ENCODE measurements at places on chromosomes 5 and 9. TPM values are rescaled to one million over a fixed set of nuclear protein-coding genes. Genes with fewer than 3 reads are reported as not detected.

- DNase-seq, result no peak
Measured at GRCh38 chr5:175870820-175871447, 444 bp upstream of the CPLX2 start.

DNA sequence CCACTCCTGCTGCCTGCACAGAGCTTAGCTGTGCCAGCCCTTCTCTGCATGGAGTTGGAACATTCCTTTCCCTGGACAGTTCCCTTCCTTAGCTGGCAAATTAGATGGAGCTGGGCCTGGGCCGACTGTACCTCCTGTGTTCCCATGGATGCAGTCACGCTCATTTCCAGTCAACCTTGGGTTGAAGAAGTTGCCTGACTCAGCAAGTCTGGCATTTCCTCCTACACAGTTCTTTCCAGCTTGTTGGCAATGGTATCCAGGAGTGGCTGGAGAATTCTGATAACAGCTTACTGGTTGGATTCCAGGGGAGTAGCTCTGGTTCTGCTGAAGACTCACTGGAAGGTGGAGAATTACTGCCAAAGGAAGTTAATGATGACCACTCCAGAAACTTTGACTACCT, 9.2 kb upstream of the TAF1L start:
- DNase-seq, result no peak

GRCh38 chr5:101782352-101783103, 513.6 kb downstream of the SLCO4C1 start:
- no peak for DNase-seq

IFNB1 gene
- not detected for total RNA-seq

GPR151 gene
- total RNA-seq, result not detected

- DNase-seq, result no peak
Measured at GRCh38 chr5:155027993-155028629, 14.6 kb downstream of the KIF4B start.

RAPGEF6 gene
- total RNA-seq, result 27.3 TPM

GRCh38 chr5:96278981-96279380, 154.1 kb downstream of the PCSK1 start:
- DNase-seq, result no peak

GLRA1 gene
- not detected for total RNA-seq

GRCh38 chr5:178793151-178793550, 62.7 kb upstream of the ZNF354A start:
- no peak for DNase-seq

DNA sequence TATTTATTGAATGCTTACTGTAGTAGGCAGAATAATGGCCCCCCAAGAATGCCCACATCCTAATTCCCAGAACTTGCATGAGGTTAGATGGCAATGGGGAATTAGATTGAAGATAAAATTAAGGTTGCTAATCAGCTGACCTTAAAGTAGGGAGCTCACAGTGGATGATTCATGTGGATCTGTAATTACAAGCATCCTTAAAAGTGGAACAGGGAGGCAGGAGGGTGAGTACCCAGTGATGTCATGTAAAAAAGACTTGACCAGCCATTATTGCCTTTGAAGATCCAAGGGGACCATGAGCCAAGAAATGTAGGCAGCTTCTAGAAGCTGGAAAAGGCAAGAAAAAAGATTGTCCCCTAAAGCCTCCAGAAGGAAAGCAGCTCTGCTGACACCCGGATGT, 71.4 kb downstream of the GABBR2 start:
- no peak for DNase-seq

ANKRD34B gene
- total RNA-seq, result not detected

DNA sequence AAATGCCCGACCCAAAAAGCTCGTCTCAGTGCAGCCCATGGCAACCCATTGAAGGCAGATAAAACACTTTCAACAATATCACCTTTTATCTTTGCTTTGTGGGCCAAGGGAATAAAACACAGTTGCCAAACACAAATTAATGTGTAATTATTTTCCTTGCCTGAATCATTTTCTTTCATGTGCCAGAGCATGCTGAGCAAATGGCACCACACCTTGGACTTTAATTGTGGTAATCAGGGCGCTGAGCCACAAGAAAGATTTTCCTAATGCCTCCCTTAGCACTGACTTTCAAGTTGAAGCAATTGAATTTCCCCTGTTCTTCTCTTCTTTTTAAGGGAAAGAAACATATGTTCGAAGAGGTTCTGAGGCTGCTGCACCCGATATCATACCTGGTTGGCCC, 297.1 kb upstream of the MSX2 start:
- peak; percentile 57 for DNase-seq

SYNPO gene
- 88.3 TPM for total RNA-seq

PDE8B gene
- 0.94 TPM for total RNA-seq

- DNase-seq, result no peak
Measured at GRCh38 chr5:172561151-172561550, 79.9 kb upstream of the NEURL1B start.

SLC31A2 gene
- total RNA-seq, result 54.2 TPM

DNA sequence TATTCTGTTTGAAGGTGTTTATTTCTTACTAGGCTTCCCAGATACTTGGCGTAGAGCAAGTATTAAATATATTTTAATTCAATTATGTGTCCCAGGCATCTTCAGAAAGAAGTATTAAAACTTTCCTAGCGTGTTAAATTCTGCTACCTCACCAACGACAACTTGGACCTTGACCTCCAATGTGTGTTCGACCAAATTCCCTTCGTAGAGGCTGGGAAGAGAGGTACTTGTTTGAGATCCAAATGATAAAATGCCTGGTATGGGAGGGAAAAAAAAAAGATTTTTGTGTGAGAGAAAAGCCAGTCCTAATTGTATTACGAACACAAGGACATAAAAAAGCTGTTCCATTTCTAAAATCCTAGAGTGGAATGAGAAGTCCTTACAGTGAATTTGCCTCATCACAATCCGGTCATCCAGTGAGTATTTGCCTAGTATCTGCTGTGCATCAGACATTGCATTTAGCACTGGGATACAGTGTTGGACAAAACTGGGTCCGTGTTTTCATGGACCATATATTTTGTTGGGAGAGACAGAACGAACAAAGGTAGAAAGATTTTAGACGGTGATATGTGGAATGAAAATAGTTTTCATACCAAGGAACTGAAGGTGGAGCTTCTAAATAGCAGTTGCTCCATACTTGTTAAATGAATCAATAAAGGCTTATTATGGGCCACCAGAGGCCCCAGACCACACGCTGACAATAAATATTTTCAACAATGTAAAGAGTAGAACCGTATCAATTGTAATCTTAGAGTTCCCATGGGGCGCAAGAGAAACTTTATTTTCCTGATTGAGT, 103.1 kb downstream of the KIF4B start:
- DNase-seq, result no peak

DNA sequence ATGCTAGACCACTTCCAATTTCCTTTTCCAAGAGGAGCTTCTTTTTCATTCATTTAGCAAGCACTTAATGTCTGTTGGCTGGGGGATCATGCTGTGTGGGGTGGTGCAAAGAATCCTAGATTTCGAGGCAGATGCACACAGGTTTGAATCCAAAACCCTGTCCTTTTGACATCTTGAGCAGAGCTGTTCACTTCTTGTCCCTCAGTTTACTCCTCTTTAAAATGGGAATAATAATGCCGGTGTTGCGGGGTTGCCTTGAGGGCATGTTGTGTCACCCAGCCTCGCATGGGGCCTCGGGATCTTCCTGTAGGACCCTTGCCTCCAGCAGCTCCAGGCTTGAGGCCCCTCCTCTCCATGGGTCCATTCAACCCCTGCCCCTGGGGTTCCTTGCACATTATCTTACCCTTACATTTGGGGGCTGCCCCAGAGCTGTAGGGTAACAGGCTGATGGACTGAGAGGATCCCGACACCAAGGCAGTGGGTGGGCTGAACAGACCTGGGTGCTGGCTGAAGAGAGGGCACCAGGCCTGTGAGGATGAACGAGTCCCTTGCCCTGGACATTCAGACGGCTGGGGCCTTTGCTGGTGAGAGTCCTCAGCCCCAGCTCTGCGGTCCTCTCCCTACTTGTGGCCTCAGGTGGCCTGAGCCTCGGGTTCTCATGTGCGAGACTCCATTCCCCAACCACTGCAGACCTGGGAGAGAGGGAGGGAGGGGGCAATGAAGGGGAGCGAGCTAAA, 145.8 kb downstream of the BARX1 start:
- DNase-seq, result no peak

GRCh38 chr5:59571067-59571466, 322.5 kb downstream of the PDE4D start:
- DNase-seq, result no peak
